Spinal cord (tissue), 10 donors: ENCODE measurements at places on chromosomes 5 and 9. TPM values are rescaled to one million over a fixed set of nuclear protein-coding genes. Genes with fewer than 3 reads are reported as not detected.

SPINK4 gene
- not detected for total RNA-seq

PCDHGA1 gene
- total RNA-seq: 1.4 TPM

TOR2A gene
- 7.7 TPM for total RNA-seq

ATP10B gene
- total RNA-seq: 3.6 TPM

MYMK gene
- not detected for total RNA-seq

JAKMIP2 gene
- total RNA-seq: 31.4 TPM

INSL6 gene
- not detected for total RNA-seq

SHC3 gene
- 15.5 TPM for total RNA-seq

PTGR1 gene
- total RNA-seq: 53.1 TPM

ITK gene
- total RNA-seq: 0.50 TPM

ALDOB gene
- 0.83 TPM for total RNA-seq

RABGAP1 gene
- total RNA-seq: 104 TPM

SUSD3 gene
- total RNA-seq: 4.3 TPM

FOXD4L4 gene
- 0.22 TPM for total RNA-seq

SPDL1 gene
- 22.8 TPM for total RNA-seq

GPR151 gene
- 0.06 TPM for total RNA-seq

SLC34A1 gene
- not detected for total RNA-seq

DOK3 gene
- 3.4 TPM for total RNA-seq

GPX8 gene
- total RNA-seq: 69.8 TPM

OTP gene
- total RNA-seq: 0.83 TPM

GRM6 gene
- 0.06 TPM for total RNA-seq

WWC1 gene
- 20.2 TPM for total RNA-seq

PCDHA4 gene
- total RNA-seq: 8.6 TPM

CCDC192 gene
- total RNA-seq: 0.50 TPM

SLC9A3 gene
- total RNA-seq: 3.1 TPM

IRF1 gene
- total RNA-seq: 8.5 TPM

CDC20B gene
- 1.9 TPM for total RNA-seq

FBP2 gene
- not detected for total RNA-seq

TNC gene
- total RNA-seq: 83.8 TPM

PCDHGA4 gene
- total RNA-seq: 8.2 TPM

GABRA6 gene
- 0.06 TPM for total RNA-seq

FABP6 gene
- 2.8 TPM for total RNA-seq

CAVIN4 gene
- 3.1 TPM for total RNA-seq

LCN10 gene
- not detected for total RNA-seq

CSF2 gene
- total RNA-seq: not detected

IL31RA gene
- total RNA-seq: 9.7 TPM

ORM2 gene
- total RNA-seq: 0.28 TPM

KCNIP1 gene
- total RNA-seq: 31.2 TPM

EIF4E1B gene
- total RNA-seq: 0.44 TPM

MCIDAS gene
- total RNA-seq: 0.28 TPM

SLC45A2 gene
- total RNA-seq: 0.39 TPM

BTNL8 gene
- 0.50 TPM for total RNA-seq

OR13C3 gene
- 0.59 TPM for total RNA-seq

TMEM232 gene
- total RNA-seq: 20.3 TPM

IARS1 gene
- total RNA-seq: 229 TPM

GPBP1 gene
- total RNA-seq: 147 TPM

IGFBPL1 gene
- total RNA-seq: 14.8 TPM

GFI1B gene
- total RNA-seq: 1.1 TPM

AGXT2 gene
- 0.11 TPM for total RNA-seq
